A549 treated with CORT108297 at 1 μM for 4 hours (cell line): ENCODE measurements at places on chromosomes 13 and 19. TPM values are rescaled to one million over a fixed set of nuclear protein-coding genes. Genes with fewer than 3 reads are reported as not detected.

The PEG3 gene
- not detected in 5 replicates for total RNA-seq

The RUBCNL gene
- 0.06 to 0.37 TPM (median 0.06 TPM) in 5 replicates for total RNA-seq

The SAFB2 gene
- total RNA-seq: 29.1 to 37.0 TPM (median 36.1 TPM) in 5 replicates

The ZNF121 gene
- 2.8 to 4.2 TPM (median 2.9 TPM) in 5 replicates for total RNA-seq

The ARRDC2 gene
- 22.1 to 31.5 TPM (median 29.4 TPM) in 5 replicates for total RNA-seq

The CIC gene
- total RNA-seq: 44.4 to 64.0 TPM (median 60.3 TPM) in 5 replicates
